ENCODE measurements at places on chromosomes 1 and 21.

DNA sequence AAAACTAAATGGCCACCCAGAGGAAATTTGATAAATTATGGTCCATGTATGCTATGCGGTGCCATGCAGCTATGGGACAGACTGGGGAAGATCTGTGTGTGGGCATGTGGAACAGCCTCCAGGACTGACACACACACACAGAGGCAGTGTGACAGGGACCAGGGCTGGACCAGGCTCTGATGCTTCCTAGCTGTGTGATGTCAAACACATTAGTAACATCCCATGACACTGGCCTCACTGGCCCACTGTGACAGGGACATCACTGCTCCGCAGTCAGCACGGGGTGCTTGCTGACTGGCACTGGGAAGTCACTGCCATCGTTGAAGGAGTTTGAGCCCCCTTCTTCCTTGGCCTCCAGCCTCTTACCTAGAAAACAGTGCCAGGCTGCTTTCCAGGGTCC, 13.9 kb downstream of the RAP1GAP start:
- DNase-seq, result no peak

DNA sequence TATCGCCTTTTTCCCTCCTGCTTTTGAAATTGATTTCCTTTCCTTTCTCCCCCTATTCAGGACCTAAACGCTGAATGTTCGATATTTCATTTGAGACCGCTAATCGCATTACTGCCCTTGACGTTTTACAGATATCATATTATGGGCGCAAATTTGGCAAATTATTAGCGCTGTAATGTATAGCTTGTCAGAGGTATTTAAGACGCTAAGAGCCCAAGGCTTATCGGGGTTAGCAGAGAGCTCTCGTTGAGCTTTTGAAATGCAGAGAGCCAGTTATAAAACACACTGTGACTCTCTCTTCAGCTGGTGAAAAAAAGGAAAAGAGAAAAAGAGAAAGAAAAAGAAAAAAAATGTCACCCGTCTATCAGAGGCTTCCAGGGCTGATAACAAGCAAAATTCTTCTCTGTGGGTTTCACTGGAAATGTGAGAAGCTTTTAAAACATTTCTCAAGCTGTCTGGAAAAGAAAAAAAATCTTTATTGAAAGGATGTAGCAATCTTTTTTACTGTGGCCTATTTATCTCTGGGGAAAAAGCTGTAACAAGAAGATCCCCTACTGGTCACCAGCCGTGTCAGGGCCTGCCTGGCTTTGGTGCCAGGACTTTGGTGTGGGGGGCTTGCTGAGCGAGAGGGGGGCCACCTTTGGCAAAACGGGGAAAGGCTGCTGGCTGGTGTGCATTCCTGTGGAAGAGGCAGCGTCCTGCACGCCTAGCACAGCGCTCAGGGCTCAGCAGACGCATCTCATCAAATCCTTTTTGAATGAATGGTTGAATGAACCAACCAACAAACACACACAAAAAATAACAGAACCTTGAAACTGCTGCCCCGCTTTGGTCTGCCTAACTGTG, 119.8 kb downstream of the RNF220 start:
- no peak for DNase-seq

GRCh38 chr1:77014073-77014788, 147.0 kb downstream of the ST6GALNAC5 start:
- no peak for DNase-seq

- no peak for DNase-seq
Observed at GRCh38 chr1:61084491-61085031, 2.2 kb downstream of the NFIA start.

DNA sequence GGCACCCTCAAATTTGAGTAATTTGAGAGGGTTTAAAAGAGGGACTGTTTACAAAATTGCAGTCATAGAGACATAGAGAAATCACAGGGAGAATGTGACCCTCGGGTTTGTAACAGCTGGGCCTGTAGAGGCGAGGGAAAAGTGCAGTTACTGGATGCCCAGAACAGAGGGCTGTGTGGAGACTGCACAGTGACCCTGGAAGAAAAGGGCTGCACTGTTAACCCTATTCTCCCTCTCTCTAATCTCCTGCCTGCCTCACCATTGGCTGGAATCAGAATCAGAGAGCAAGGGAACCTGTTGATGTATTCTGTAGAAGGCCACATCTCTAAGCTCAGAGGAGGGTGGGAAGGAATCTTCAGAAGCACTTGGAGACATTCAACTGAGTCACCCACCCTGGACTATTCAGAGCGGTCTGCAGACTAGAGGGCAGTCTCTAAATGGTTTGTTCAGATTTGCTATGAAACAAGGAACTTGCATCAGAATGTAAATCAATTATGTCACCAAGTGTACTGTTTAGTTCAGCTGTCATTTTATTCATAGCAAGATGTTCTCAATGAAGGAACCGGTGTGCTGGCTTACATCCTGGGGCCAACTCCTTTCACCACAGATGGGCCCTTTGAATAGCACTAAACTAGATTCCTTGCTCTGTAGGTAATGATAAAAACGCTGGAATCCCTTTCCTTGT, 132.2 kb upstream of the HOOK1 start:
- DNase-seq, result no peak

DNA sequence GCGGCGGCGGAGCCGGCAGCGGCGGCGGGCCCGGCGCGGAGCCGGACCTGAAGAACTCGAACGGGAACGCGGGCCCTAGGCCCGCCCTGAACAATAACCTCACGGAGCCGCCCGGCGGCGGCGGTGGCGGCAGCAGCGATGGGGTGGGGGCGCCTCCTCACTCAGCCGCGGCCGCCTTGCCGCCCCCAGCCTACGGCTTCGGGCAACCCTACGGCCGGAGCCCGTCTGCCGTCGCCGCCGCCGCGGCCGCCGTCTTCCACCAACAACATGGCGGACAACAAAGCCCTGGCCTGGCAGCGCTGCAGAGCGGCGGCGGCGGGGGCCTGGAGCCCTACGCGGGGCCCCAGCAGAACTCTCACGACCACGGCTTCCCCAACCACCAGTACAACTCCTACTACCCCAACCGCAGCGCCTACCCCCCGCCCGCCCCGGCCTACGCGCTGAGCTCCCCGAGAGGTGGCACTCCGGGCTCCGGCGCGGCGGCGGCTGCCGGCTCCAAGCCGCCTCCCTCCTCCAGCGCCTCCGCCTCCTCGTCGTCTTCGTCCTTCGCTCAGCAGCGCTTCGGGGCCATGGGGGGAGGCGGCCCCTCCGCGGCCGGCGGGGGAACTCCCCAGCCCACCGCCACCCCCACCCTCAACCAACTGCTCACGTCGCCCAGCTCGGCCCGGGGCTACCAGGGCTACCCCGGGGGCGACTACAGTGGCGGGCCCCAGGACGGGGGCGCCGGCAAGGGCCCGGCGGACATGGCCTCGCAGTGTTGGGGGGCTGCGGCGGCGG, 1.0 kb downstream of the ARID1A start:
- no peak for DNase-seq

Data from renal cortex interstitium (tissue), 15 donors.